RKO (cell line): ENCODE measurements at places on chromosomes 1 and 21.

DNA sequence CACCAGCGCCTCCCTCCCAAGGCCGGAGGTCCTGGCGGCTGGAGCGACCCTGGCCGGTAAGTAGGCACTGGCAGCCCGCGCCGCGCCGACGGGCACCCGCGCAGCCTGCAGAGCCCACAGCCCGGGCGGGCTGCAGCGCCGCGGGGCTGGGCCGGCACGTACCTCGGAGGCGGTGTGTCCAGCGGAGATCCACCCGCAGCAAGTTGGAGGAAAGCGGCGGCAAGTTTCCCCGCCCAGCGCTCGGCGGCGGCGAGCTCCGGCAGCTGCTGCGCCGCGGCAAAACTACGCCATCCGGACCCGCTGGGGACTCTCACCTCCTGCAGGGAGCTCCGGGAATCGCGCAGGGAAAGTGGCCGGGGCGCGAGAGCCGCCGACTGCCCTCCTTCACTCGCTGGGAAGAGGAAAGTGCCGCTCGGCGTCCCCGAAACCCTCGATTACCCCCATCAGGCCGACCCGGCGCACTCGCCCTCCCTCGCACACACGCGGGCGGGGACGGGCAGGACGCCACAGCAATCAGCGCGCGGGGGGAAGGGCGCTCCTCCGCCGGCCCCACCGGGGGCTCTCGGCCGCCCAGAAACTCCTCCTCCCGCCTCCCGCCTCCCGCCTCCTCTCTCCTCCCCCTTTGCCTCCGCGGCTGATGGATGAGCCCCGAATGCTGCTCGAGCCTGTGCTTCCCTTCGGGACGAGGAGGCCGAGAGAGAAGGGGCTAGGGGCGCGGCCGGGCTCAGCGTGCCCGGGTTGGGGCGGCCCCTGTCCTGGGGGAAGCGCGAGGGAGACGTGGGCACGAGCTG is at the start of gene TGFBR3:
Gene TGFBR3 (minus strand): TSS at position 436 of the 791 bp plus-strand sequence. CDS start 24,620 bp downstream, outside the sequence.
- peak; percentile 82 for DNase-seq

- DNase-seq, result no peak
These were observed 4.8 kb downstream of the DISP3 start for GRCh38 chr1:11483581-11484320.

DNA sequence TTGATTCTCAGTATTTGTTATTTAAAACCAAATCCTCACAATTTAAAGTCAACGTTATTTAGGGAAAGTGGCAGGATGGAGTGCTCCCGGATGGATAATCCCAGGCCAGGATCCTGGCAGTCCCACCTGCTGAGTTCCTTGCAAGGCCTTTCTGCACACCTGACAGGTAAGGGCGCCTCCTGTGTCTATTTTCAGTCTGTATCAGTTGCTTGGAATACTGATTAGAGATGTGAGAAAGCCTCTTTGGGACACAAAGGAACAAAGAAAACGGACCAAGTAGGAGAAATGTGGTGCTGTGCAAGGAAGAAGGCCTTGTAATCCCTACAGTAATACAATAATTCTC is 12.2 kb downstream of the STYXL2 start:
- DNase-seq, result no peak

- DNase-seq, result no peak
These were observed 58.7 kb downstream of the VANGL2 start for GRCh38 chr1:160459056-160459455.

DNA sequence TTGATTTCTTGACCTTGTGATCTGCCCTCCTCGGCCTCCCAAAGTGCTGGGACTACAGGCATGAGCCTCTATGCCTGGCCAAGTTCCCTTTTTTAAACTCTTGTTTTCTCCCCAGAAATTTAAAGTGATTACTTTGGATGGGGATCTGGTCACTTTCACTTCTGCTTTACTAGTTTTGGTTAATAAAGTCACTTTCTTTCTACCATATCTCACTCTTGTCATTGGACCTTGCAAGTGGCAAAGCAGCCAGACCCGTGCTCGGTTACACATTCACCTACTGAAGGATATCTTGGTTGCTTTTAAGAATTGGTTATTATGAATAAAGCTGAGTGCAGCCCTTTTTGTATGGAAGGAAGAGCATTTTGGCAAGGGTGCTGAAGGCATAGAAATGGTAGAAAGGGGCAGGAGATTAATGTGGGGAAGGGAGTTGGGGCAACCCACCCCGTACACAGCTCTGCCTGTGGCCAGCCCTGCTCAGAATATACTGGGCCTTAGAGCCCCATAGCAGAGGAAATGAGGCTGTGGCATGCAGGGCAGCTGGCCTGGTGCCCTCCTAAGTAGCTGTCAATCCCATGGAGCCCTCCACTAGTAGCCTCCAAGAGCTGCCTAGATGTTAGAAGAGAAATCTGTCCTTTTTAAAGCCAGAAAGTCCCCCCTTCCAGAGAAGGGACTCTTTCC is 40.7 kb downstream of the CD2 start:
- DNase-seq, result no peak

GRCh38 chr1:109764561-109765482 is 1.1 kb upstream of the EPS8L3 start:
- no peak for DNase-seq

DNA sequence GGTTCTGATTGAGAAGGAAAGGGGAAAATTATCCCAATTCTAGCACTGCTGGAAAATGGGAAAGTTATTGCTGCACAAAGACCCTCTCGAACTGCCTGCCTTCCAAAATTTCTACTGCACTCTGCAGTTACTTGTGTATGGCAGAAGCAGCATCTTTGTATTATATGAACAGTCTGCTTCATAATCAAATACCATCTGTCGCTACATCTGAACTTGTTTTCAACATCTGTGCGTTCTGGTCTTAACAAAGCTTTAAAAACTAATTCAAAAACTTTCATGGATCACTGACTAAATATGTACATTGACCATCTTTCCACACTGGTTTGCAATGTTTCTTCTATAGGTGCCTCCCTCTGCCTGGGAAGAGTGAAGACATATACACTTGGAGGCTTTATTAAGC is 79.2 kb downstream of the PROX1 start:
- no peak for DNase-seq

- no peak for DNase-seq
These were observed 2.4 kb downstream of the PLEKHO1 start for GRCh38 chr1:150152182-150152536.

GRCh38 chr1:208344202-208344857 is 100.1 kb upstream of the PLXNA2 start:
- DNase-seq, result no peak

GRCh38 chr1:113242481-113242880 is 147.8 kb upstream of the MAGI3 start:
- DNase-seq, result no peak

DNA sequence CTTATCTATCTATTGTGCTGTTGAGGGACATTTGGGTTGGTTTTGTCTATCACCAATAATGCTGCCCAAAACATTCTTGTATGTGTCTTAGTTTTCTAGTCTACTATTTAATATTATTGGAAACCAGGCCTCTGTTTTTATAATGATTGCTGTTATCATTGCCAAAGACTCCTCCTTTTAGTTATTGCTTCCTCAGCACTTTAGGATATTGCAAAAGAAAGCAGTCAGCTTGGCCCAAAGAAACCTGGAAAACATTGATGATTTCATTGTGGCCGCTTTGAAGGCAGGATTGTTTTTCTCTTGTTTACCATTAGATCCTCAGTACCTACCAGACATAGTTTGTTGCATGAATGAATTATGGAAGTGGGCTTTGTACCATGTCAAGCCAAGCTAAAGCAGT is 20.6 kb upstream of the MTARC2 start:
- DNase-seq, result no peak

DNA sequence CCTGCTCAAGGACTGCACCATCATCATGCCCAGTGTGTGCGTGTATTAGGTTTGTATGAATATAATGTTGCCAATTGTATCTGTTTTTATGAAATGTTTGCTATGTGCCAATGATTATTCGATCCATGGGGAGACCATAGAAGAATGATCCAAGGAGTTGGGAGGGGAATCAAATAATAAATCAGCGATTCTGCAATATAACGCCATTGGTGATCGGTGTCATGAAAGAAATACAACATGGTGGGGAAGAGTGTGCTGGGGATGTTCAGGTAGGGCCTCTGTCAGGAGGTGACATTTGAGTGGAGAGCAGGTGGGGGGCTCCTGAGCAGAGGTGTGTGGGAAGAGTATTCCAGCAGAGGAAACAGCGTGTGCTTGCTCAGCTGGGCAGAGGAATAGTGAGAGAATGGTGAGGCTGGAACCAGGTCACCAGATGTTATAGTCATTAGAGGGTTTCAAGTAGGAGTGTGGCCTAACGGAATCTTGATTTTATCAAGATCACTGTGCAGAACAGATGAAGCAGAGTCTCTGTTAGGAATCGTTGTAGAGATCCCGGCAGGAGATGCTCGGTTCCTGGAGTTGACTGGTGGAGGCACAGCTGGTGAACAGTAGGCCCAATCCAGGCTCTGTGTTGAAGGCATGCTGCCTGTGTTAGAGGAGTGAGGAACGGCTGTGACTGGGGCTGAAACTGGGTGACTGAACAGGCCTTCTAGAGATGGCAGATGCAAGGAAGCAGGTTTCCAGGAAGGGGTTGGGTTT is 2.9 kb upstream of the ZNF496 start:
- no peak for DNase-seq

- DNase-seq, result no peak
These were observed 647.4 kb downstream of the USP25 start for GRCh38 chr21:16377120-16377658.

- DNase-seq, result no peak
These were observed 12.6 kb downstream of the SZT2 start for GRCh38 chr1:43402089-43402865.

DNA sequence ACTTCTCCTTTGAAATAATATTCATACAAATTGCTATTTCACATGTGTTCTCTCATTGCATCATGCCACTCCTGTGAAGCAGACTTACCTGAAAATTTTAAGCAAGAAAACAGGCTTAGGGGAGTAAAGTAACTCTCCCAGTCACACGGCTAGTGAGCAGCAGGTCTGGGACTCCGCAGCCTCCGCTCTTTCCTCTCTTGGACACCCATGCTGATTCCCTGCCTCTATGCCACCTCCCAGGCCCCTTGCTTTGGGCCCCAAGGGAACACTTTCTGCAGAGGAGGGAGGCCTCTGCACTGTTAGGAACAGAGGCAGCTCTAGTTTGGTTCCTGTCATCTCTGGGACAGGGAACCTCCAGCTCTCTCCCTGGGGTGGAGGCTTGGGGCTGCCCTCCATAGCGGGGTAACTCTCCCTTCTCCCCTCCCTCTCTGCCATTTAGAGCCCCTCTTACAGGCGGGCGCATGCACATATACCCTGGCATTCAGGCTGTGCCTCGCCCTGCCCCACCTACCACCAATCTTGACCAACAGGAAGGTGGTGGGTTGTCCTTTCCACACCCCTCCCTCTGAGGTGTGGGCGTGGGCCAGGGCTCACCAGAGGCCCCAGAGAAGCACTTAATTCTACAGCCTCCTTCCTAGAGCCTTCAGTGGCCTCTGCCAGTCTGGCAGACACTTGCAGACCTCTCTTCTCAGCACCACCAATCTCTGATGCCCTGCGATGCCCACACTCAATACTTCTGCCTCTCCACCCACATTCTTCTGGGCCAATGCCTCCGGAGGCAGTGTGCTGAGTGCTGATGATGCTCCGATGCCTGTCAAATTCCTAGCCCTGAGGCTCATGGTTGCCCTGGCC is at the start of gene RXFP4:
Gene RXFP4 (plus strand): TSS at position 646 of the 852 bp plus-strand sequence. CDS start 72 bp downstream, at position 718.
- no peak for DNase-seq

DNA sequence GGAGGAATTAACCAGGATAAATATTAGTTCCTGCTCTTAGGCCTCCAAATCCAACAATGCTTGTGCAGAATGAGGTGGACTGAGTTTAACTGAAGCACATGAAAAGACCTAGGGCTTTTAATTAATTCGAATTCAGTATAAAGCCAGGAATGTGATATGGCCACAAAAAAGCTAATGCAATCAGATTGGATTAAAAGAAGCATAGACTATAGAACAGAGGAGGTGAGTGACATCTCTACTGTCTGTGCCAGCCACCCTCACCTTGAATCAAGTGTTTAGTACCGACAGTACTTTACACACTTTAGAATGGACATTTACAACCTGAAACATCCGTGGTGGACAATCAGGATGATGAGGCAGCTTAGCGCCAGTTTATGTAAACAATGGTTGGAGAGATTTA is 62.1 kb downstream of the CNIH3 start:
- no peak for DNase-seq

DNA sequence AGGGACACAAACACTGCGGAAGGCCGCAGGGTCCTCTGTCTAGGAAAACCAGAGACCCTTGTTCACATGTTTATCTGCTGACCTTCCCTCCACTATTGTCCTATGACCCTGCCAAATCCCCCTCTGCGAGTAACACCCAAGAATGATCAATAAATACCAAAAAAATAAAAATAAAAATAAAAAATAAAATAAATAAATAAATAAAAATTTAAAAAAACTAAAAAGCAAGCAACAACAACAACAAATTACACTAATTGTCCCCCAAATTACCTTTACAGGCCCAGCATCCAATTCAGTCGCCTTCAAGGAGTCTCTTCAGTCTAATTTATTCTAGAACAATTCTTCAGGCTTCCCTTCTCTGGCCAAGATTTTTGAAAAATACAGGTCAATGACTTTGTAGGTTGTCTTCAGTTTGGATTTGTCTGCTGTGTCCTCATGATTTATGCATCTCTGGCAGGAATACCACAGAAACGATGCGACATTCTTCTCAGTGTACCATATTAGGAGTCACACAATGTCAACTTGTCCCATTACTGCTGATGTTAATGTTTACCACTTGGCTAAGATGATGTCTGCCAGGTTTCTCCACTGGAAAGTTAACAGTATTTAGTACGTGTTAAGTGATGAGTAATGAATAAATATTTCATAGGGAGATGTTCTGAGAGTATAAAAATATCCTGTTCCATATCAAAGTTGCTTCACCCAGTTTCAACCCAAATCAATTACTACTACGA is 20.3 kb upstream of the BMP8B start:
- DNase-seq, result no peak

DNA sequence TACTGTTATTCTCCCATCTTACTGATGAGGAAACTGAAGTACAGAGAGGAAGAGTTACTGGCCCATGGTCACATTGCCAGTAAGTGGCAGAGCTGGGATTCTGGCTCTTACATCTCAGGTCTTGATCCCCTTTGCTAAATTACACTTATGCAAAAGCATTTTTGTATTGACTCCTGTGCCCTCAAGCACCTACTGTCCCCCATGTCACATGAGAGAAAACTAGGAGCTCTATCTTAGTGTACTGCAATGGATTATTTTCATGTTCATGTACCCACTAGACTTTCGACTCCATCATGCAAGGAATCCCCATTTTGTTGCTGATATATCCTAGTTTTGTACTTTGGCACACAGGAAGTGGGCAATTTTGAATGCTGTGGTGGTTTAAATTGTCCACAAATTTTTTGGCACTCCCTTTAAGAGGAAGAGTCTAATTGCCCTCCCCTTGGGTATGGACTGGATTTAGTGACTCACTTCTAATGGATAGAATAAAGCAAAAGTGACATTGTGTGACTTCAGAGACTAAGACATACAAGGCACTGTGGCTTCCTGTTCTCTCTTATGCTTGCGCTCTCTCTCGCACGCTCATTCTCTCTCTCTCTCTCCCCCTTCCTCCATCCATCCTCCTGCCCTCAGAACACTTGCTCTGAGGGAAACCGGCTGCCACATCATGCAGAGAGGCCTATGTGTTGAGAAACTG is 43.5 kb upstream of the JAK1 start:
- no peak for DNase-seq
